GM12865 (cell line): ENCODE measurements at places on chromosomes 11 and 22.

DNA sequence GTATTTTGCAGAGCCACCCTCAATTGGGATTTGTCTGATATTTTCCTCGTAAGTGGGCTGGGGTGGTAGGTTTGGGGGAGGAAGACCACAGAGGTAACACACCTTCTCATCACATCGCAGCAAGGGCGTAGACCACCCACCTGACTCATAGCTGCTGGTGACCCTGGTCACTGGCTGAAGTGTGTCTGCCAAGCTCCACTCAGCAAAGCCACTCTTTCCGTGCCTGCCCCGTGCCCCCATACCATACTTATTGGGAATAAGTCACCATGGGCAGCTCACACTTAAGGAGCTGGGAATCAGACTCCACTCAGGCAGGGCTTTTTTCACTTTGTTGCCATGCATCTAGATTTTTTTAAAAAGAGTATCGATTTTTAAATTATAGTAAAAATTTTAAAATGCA is 111.6 kb downstream of the PHF21B start:
- DNase-seq = no peak

- DNase-seq = no peak
Observed at GRCh38 chr11:11436715-11437313, 83.8 kb upstream of the CSNK2A3 start.

- DNase-seq = no peak
Observed at GRCh38 chr22:43976861-43977795, 21.9 kb downstream of the SAMM50 start.

DNA sequence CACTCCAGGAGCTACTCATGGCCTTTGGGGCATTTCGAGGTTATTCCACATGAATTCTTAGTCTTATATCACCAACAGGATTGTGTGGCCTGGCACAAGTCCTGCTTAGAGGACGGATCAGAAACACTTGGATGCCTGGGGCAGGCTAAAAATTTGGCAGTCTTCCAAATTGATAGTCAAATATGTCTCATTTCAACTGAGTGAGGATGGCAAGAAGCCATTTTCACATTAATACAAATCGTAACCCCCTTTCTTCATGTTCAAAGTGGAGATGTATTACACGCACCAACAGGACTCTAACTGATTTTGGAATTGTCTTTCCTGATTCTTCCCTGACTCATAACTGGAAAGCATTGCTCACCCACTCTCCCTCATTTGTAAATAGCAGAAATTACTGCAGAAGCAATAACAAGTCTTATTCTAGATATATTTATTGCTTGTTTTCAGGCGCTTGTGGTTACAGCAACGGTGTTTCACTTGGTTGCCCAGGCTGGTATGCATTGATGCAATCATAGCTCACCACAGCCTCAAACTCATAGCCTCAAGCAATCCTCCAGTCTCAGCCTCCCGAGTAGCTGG is 10.3 kb upstream of the CCDC86 start:
- peak; percentile 37 for DNase-seq

DNA sequence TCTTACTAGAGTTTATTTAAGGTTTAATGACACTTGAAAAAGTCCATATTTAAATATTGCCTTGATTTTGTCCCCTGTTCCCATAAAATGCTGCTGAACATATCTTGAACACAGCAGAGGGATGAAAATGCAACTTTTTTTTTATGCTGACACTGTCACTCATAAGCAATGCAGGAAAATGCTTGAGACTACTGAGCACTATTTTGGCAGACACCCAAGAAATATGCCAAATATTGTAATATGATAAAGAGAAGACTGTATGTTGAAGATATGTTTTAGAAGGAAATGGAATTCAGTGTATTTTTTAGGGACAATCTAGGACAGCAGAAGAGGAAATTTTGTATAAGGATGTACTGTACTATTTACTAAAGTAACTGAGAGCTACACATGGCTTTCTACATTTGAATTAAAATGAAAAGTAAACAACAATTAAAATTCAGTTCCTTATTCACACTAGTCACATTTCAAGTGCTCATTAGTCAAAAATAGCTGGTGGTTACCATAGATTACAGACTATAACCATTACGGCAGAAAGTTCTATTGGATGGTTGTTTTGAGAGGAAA is 58.6 kb downstream of the LRRC4C start:
- no peak for DNase-seq

- DNase-seq = no peak
Observed at GRCh38 chr11:3815845-3816244, 7.5 kb downstream of the PGAP2 start.

DNA sequence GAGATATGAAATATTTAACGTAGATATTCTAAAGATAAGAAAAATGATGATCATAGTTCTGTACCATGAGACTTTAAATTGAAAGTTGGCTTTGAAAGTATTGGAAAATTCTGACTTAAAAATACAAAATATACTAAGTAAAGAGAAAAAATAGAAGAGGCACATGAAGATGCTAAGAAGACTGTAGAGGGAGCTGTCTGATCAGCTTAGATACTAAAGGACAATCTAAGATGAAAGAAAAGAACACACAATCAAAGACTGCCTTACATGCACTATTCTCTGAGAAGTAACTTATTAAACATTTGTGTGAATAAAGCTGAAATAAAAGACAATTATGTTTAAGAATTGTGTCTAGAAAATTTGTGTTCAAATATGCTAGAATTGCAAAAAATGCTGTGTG is 55.1 kb downstream of the RBMXL2 start:
- DNase-seq = no peak
